ENCODE measurements at places on chromosomes 4 and X.

DNA sequence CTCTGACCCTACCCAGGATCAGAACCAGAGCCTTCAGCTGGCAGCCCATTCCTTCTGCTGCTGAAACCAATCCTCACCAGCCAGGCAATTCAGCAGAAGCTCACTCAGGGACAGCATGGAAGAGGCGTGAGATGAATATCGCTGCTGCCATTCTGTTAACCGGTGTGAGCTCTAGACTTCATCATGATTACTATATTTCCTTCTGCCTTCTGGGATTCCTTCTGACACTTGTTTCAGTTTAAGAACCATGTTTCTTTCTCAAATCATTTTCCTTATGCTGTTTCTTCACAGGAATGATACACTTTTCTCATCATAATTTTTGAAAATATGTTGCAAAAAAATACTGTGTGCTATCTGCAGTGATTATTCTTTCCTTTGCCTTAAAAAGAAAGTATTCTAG lies 473.4 kb upstream of the FTHL17 start:
- DNase-seq: no peak

GRCh38 chr4:123390846-123391456 lies 5.6 kb upstream of the SPRY1 start:
- no peak for DNase-seq

DNA sequence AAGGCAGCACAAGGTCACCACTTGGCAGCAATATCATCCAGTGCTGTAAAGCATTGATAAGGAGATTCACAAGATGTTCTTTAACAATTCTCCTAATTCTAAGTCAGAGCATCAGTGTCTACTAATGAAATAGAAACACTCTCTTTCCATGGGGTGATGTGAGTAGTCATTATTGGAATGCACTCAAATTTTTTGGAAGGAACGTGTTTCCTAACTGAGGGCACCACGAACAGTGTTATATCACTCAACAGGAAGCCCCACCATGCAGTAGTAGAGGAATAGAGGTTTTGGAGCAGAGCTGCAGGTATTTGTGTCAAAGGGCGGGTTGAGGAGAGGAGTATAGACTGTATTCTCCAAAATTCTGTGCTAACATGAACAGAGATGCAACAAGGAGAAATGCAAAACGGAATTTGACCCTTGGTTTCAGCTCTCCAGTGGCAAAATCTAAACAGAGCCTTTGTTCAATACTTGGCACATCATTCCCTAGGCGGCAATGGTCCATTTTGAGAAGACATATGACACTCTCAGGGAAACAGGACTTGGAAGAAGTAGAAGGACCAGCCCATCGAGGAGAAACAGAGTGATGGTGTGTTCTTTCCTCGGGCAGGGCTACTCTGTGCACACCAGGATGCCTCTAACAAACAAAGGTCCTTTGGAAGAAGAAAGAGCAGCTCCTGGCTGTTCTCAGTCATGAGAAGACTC lies 98.9 kb downstream of the CPEB2 start:
- DNase-seq: no peak

DNA sequence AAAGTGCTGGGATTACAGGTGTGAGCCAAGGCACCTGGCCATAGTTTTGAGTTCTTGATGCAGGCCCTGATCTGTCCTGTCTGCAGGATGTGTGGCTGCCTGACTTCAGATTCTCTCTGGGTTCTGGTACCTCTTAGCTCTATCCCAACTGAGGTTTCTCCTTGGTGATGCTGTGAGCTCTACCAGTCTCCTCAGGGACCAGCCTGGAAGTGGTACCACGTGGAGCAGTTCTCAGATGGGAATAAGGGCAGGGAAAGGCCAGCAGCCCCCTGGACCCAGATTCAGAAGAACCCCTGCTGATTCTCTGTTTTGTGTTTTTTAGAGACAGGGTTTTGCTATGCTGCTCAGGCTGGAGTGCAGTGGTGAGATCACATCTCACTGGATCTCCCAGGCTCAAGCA lies 85.0 kb upstream of the HELT start:
- DNase-seq: no peak

Measured in stimulated activated CD8-positive, alpha-beta memory T cell treated with anti-CD3 and anti-CD28 coated beads, Interleukin-7, amount 100 ng/mL, for 1 hour (primary cell).